ENCODE measurements at places on chromosomes 7 and 10. TPM values are rescaled to one million over a fixed set of nuclear protein-coding genes. Genes with fewer than 3 reads are reported as not detected.

GRCh38 chr7:121372376-121373010, 23.6 kb downstream of the FAM3C start:
- H3K4me3 ChIP-seq: no peak overlapping the region
- DNase-seq: peak; percentile 6
- peaks cover 5% of the 10 kb centered on the region for H3K4me1 ChIP-seq
- H3K36me3 ChIP-seq: peaks cover 11% of the 10 kb centered on the region

DNA sequence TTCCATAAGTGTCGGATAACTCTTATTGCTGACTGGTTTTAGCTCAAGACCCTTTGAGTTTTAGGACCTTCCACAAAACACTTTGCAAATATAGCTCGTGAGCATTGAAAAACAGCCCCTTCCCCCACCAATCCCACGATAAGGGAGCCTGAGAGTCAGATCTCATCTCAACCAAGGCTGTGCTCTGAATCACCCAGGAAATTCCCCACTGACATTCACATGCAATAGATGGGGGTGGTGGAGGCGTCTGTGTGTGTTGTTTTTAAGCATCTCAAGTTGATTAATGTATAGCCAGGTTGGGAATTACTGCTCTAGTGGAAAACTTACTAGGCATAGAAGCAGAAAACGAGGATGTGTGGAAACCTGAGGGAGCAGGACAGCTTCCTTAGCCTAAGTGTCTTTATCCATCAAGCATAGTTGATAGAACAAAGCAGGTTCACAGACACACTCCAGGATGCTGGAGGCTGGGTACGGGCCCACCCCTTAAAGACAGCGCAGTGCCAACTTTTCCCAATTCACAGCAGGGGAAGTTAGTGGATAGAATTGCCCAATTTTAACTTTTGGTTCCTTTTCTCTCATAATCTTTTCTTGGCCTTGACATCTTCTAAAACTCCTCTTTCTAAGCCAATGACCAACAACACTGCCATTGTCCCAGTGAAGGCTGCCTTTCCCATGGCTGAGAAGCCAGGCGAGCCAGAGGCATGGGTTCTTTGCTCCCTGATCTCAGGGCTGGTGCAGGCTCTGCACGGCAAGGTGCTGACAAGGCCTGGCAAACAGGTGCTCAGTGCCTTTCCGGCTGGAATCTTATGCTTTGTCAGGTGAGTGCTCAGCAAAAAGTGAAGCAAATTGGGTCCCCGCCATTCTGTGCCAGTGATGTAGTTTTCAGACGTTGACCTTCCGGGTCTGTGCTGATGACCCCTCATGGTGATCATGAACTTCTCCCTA, 98.5 kb upstream of the INSIG1 start:
- H3K36me3 ChIP-seq: no peaks in the 10 kb centered on the region
- no peaks in the 10 kb centered on the region for H3K27me3 ChIP-seq
- no peaks in the 10 kb centered on the region for H3K4me1 ChIP-seq
- DNase-seq: peak; percentile 88

Gene METTL2B
- total RNA-seq: 34.2 TPM

DNA sequence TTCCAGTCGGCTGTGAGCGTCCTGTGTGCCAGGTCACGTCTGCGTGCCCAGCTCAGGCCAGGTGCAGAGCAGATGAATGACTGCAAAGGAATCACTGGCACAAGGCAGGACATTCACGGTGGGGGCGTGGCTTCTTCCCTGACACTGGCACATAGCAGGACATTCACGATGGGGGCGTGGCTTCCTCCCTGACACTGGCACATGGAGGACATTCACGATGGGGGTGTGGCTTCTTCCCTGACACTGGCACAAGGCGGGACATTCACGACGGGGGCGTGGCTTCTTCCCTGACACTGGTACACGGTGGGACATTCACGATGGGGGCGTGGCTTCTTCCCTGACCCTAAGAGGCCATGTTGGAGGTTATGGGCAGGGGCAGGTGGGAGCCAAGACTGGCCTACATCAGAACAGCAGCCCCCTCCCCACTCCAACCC, 64.3 kb downstream of the MYL10 start:
- no peak for DNase-seq
- H3K27me3 ChIP-seq: peaks cover 52% of the 10 kb centered on the region
- no peaks in the 10 kb centered on the region for H3K36me3 ChIP-seq
- no peaks in the 10 kb centered on the region for H3K4me1 ChIP-seq
- H3K27ac ChIP-seq: no peak overlapping the region

Gene TSPAN12
- total RNA-seq: 0.72 TPM

DNA sequence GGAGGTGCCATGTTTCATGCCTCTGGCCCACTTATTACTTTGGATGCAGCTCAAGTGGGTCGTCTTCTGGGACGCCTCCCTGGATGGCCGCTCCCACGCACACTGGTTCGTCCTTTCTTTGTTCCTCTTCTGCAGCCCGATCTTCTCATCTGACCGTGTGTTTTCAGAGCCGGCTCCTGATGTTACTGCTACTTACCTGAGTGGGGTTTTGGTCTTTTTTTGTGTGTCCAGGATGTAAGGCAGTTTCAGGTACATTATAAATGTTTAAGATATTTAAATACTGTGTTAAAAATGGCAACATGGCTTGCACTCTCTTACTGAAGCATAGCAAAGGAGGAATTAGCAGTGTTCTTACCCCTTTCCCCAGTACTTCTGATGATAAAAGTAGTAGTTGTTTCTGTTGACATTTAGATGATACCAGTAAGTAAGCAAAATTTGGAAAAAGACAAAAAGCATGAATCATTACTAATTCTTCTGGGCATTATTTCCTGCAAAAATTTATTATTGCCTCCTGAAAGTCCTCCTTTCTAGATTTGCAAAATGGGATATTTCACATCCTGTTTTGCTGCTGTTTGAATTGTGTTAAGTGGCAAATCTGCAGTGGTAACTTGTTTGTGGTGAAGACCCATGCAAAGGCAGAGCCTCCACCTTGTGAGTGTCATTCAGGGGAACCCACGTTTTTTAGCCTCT, 59.4 kb downstream of the SHH start:
- H3K4me1 ChIP-seq: 0 out of 2 replicates have a peak, but pooled peaks cover 2% of the 10 kb centered on the region
- peaks cover 4% of the 10 kb centered on the region for H3K36me3 ChIP-seq
- no peak for DNase-seq
- H3K27me3 ChIP-seq: no peaks in the 10 kb centered on the region
- H3K27ac ChIP-seq: no peak overlapping the region
- H3K4me3 ChIP-seq: no peak overlapping the region

Gene C7orf33
- total RNA-seq: not detected

- H3K36me3 ChIP-seq: no peaks in the 10 kb centered on the region
- H3K4me1 ChIP-seq: peaks cover 9% of the 10 kb centered on the region
- peak overlapping the region; percentile 30 for H3K27ac ChIP-seq
- no peak overlapping the region for H3K4me3 ChIP-seq
- DNase-seq: peak; percentile 94
- no peaks in the 10 kb centered on the region for H3K27me3 ChIP-seq
These were observed 234.5 kb downstream of the AHR start for GRCh38 chr7:17532861-17533404.

Gene LMTK2
- 5.0 TPM for total RNA-seq

Gene FEZF1
- not detected for total RNA-seq

- no peaks in the 10 kb centered on the region for H3K4me1 ChIP-seq
- peaks cover 2% of the 10 kb centered on the region for H3K27me3 ChIP-seq
- no peak for DNase-seq
- no peaks in the 10 kb centered on the region for H3K36me3 ChIP-seq
- no peak overlapping the region for H3K4me3 ChIP-seq
These were observed 68.1 kb downstream of the HTR5A start for GRCh38 chr7:155138204-155138603.

- H3K36me3 ChIP-seq: no peaks in the 10 kb centered on the region
- peaks cover 5% of the 10 kb centered on the region for H3K27me3 ChIP-seq
- no peak overlapping the region for H3K4me3 ChIP-seq
- peak; percentile 10 for DNase-seq
- H3K27ac ChIP-seq: no peak overlapping the region
- H3K4me1 ChIP-seq: peaks cover 6% of the 10 kb centered on the region
These were observed 15.2 kb upstream of the FBXW4 start for GRCh38 chr10:101710059-101710695.

DNA sequence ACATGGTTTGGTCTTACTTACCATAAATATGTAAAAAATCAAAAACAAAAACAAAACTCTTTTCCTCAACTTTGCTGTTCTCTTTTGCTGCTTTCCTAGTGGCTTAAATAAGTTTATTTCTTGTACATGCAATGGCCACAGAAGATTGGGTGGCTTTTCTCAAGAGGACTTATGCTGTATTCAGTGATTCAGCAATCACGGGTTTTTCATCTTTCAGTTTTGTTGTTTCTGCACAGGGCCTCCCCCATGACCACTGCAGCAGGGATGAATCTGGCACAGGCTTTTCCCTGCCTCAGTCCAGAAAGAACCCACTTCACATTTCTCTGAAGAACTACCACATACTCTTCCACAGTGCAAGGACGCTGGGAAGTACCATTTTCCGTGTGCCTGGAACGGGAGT, 355.0 kb downstream of the RNLS start:
- H3K4me3 ChIP-seq: no peak overlapping the region
- H3K27me3 ChIP-seq: no peaks in the 10 kb centered on the region
- H3K4me1 ChIP-seq: peaks cover 3% of the 10 kb centered on the region

GRCh38 chr10:86688398-86688921, 20.1 kb downstream of the LDB3 start:
- no peaks in the 10 kb centered on the region for H3K36me3 ChIP-seq
- peaks cover 29% of the 10 kb centered on the region for H3K4me1 ChIP-seq

Gene VGF
- 0.18 TPM for total RNA-seq

GRCh38 chr10:110052916-110053315, 45.1 kb downstream of the ADD3 start:
- H3K27me3 ChIP-seq: no peaks in the 10 kb centered on the region
- no peaks in the 10 kb centered on the region for H3K36me3 ChIP-seq
- no peak overlapping the region for H3K4me3 ChIP-seq
- peaks cover 15% of the 10 kb centered on the region for H3K4me1 ChIP-seq
- H3K27ac ChIP-seq: no peak overlapping the region

Gene SMO
- 15.3 TPM for total RNA-seq

- no peak overlapping the region for H3K4me3 ChIP-seq
- H3K27ac ChIP-seq: no peak overlapping the region
- H3K27me3 ChIP-seq: no peaks in the 10 kb centered on the region
- H3K4me1 ChIP-seq: no peaks in the 10 kb centered on the region
- H3K36me3 ChIP-seq: no peaks in the 10 kb centered on the region
These were observed 90.7 kb downstream of the TFPI2 start for GRCh38 chr7:93799750-93800357.

Gene TCAF1
- total RNA-seq: 86.4 TPM

GRCh38 chr10:129343141-129343540, 123.9 kb upstream of the MGMT start:
- H3K36me3 ChIP-seq: no peaks in the 10 kb centered on the region
- H3K4me3 ChIP-seq: no peak overlapping the region
- no peaks in the 10 kb centered on the region for H3K4me1 ChIP-seq
- DNase-seq: no peak
- no peak overlapping the region for H3K27ac ChIP-seq
- no peaks in the 10 kb centered on the region for H3K27me3 ChIP-seq

DNA sequence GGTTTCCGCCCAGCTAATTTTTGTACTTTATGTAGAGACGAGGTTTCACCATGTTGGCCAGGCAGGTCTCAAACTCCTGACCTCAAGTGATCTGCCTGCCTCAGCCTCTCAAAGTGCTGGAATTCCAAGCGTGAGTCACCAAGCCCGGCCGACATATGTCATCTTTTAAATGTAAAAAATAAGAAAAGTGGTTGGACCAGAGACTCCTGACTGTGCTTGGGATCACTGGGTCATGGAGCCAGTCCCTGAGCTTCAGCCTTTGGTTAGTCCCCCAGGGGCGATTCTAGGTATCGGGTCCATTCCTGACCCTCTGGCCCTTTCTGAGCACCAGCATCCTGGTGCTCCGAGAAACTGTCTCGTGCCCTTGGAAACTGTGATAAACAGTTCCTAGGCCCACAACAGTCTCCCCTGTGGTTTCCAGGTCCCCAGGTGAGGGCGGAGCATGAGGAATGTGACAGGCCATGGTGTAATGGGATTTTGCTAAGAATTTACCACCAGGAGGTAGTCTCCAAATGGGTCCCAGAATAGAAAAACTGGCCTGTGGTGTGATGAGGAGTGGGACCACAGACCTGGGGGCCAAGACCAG, 32.8 kb downstream of the UBTD1 start:
- H3K4me1 ChIP-seq: peaks cover 13% of the 10 kb centered on the region
- peaks cover 2% of the 10 kb centered on the region for H3K36me3 ChIP-seq
- H3K4me3 ChIP-seq: no peak overlapping the region
- peak; percentile 60 for DNase-seq
- no peaks in the 10 kb centered on the region for H3K27me3 ChIP-seq

DNA sequence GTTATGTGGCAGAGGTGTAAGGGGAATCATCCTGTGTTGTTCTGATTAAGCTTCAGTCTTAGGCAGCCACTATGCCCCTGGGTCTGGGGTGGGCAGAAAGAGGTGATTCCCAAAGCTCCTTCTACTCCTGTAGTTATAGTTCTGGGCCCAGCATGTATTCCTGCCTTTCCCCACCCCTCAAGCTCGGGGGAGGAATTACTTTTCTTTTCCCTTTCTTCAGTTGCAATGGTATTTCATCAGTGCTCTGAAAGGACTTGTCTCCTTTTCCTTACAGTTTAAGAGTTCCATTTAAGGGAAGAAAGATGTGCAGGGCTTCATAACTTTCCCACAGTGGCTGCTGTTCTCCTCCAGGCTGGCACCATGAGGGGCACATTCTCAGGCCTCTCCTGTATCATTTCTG, 94.2 kb downstream of the MTPAP start:
- H3K4me3 ChIP-seq: no peak overlapping the region
- peaks cover 5% of the 10 kb centered on the region for H3K27me3 ChIP-seq
- H3K36me3 ChIP-seq: no peaks in the 10 kb centered on the region
- H3K4me1 ChIP-seq: no peaks in the 10 kb centered on the region
- no peak overlapping the region for H3K27ac ChIP-seq
